Tibial nerve (tissue), 4 donors: ENCODE measurements at places on chromosomes 5 and 9. TPM values are rescaled to one million over a fixed set of nuclear protein-coding genes. Genes with fewer than 3 reads are reported as not detected.

Gene ARHGEF28
- total RNA-seq = 66.0 TPM

Gene ARHGEF37
- 53.0 TPM for total RNA-seq

Gene MACIR
- total RNA-seq = 20.1 TPM

Gene CDX1
- total RNA-seq = 0.22 TPM

Gene SPATA9
- total RNA-seq = not detected

Gene ALDH7A1
- total RNA-seq = 41.0 TPM

DNA sequence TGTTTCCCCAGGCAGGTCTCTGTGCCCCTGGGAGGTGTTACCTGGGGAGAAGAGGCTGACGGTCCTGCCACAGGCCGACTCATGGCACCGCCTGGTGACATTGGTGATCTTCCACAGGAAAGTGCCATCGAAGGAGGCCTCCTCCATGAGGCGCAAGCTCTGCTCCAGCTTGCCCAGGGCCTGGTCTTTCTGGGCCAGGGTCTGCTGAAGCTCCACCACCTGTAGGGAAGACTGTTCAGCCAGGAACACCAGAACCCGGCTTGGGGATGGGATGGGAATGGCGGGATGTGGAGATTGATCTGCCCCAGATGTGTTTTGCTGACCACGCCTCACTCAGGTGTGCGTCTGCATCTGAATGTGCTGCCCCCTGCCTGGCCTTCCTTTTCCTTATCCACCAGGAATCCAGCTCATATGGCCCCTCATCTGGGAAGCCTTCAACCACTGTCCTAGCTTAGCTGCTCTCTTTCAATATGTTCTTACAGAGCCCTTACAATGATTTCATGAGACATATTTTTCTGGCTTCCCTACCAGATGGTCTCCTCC, 15.2 kb downstream of the TRAF1 start:
- no peak overlapping the region for H3K27ac ChIP-seq
- no peak for DNase-seq
- H3K36me3 ChIP-seq = no peaks in the 10 kb centered on the region
- H3K4me3 ChIP-seq = no peak overlapping the region

GRCh38 chr9:76644171-76644570, 120.1 kb upstream of the PCA3 start:
- H3K27ac ChIP-seq = no peak overlapping the region
- no peak overlapping the region for H3K4me3 ChIP-seq
- peaks cover 12% of the 10 kb centered on the region for H3K4me1 ChIP-seq
- H3K27me3 ChIP-seq = no peaks in the 10 kb centered on the region
- H3K36me3 ChIP-seq = peaks cover 3% of the 10 kb centered on the region

DNA sequence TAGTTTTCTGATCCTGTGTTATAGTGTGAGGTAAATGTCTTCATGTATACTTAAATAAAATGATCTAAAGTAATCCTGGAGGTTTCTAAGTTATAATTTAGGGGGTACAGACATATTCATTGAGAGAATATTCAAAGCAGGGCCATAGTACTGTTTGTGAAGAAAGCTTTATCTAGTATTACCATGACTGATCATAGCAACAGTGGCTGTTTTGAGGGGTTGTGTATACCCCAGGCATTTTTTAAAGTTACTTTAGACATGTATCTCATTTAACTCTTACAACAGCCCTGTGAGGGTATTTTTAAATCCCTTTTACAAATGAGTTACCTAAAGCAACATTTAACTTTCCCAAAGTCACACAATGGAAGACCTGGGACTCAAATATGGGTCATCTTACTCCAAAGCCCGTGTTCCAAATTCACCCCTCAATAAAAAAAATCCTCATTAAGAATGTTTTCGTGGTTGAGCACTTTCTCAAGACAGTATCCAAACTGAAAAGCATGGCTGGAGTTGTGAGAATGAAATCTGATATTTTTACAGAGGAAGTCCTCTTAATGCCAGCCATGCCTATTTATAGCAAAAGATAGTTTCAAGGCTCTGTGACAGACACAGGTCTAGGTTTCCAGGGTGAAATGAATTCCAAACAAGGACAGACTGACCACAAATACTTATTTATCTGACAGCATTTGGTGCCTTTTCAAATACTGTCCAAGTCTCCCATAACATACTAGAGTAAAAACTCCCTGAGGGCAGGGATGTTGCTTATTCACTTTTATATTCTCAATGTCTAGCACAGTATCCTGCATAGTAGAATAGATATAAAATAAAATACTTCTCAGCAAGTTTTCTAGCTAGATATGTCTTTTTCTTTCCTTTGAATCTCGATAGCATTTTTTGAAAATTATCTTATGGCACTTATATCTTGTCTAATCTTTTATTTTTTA, 10.4 kb downstream of the STOM start:
- H3K27ac ChIP-seq = no peak overlapping the region
- no peaks in the 10 kb centered on the region for H3K4me1 ChIP-seq
- DNase-seq = no peak
- H3K36me3 ChIP-seq = no peaks in the 10 kb centered on the region
- no peaks in the 10 kb centered on the region for H3K27me3 ChIP-seq

DNA sequence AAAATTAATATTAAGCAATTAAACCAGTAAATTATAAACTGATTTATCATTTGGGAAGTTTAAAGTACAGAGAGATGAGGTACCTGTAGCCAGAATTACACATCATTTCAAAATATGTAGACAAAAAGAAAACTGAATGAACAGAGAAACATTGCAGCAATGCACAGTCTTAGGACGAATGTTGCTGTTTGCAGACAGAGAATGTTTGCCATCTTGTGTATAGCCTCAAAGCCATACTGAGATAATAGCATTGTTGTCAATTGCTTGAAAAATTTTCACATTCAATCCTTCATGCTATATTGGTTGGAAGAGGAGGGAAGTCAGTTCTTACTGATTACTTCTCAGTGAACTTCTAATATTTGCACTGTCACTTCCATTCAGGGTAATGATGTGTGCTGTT, 326.2 kb downstream of the PRR16 start:
- H3K27ac ChIP-seq = no peak overlapping the region
- H3K4me3 ChIP-seq = no peak overlapping the region
- H3K4me1 ChIP-seq = no peaks in the 10 kb centered on the region

GRCh38 chr9:17962747-17963146, 383.9 kb downstream of the SH3GL2 start:
- no peaks in the 10 kb centered on the region for H3K36me3 ChIP-seq
- H3K27me3 ChIP-seq = no peaks in the 10 kb centered on the region
- no peak for DNase-seq

DNA sequence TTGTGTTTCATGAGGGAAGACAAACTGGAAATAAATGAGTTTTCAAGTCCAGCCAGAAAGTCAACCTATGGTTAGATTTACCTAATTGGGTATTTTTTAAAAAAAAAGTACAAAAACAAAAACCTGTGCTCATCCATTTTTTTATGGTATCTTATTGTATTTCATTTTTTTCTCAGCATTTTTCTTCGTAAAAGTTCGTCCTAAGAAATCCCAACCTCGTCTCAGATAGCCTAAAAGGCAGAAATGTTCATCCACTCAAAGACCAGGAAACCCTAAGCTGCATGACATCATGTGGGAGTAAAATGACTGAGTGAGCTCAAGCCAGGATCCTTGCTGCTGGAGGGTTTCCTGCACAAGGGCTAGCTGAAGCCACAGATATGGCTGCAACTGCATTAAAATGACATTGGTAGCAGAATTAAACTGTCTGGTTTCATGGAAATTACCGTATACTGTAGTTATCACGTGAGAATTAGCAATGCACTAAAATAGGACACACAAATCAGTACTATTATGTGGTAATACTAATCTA, 70.4 kb downstream of the NFIB start:
- DNase-seq = no peak
- no peak overlapping the region for H3K4me3 ChIP-seq
- peaks cover 61% of the 10 kb centered on the region for H3K4me1 ChIP-seq
- H3K36me3 ChIP-seq = no peaks in the 10 kb centered on the region
- H3K27me3 ChIP-seq = no peaks in the 10 kb centered on the region
- no peak overlapping the region for H3K27ac ChIP-seq

DNA sequence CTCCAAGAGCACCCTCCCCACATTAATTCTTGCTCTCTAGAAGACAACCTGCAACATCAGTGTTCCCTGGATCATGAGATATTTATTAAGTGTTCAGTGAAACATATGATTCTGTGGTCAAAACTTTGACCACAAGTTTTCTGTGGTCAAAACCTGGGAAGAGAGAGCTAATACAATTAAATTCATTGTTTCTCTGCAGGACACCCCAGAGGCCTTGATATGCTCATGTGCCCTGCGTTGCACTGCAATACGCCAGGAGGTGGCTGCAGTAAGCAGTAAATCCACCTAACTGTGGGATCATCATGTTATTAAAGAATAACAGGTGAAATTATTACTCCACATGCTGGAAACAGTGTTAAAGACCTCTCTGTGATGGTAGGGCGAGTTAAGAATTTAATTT, 109.3 kb upstream of the SPDL1 start:
- no peak overlapping the region for H3K27ac ChIP-seq
- no peak overlapping the region for H3K4me3 ChIP-seq
- DNase-seq = no peak
- no peaks in the 10 kb centered on the region for H3K4me1 ChIP-seq
- no peaks in the 10 kb centered on the region for H3K27me3 ChIP-seq

DNA sequence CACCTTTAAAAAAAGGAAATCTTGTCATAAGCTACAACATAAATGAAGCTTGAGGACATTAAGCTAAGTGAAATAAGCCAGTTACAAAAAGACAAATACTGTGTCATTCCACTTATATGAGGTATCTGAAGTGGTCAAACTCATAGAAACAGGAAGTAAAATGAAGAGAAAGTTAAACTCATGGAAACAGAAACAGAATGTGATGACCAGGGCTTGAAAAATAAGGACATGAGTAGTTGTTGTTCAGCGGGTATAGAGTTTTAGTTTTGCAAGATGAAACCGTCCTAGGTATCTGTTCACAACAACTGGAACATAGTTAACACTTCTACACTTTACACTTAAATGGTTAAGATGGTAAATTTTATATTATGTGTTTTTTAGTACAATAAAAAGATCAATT, 47.8 kb upstream of the SLC1A3 start:
- H3K4me1 ChIP-seq = no peaks in the 10 kb centered on the region
- no peak overlapping the region for H3K27ac ChIP-seq
- H3K4me3 ChIP-seq = no peak overlapping the region
- DNase-seq = no peak
- no peaks in the 10 kb centered on the region for H3K27me3 ChIP-seq

DNA sequence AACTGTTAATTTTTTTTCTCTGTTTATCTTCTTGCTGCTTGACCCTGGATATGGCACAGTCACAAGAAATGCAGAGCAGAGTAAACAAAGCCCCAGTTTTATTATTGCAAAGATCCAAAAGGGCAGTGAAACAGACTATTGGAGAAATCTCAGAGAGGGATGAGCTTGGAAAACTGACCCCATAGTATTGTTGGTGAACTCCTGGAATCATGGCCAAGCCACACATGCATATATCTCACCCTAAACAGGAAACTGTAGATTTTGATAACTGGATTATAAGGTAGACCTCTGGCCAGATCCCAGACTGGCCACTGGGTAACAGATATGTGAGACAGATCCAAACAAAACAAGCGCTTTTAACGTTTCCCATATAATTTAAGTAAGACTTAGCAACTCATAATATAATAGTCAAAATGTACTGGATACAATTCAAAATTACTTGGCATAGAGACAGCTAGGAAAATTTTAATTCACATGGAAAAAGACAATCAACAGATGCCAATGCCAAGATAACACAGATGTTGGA, 263.5 kb upstream of the SEMA6A start:
- no peak for DNase-seq
- H3K27me3 ChIP-seq = no peaks in the 10 kb centered on the region
- H3K4me1 ChIP-seq = no peaks in the 10 kb centered on the region
- no peaks in the 10 kb centered on the region for H3K36me3 ChIP-seq

DNA sequence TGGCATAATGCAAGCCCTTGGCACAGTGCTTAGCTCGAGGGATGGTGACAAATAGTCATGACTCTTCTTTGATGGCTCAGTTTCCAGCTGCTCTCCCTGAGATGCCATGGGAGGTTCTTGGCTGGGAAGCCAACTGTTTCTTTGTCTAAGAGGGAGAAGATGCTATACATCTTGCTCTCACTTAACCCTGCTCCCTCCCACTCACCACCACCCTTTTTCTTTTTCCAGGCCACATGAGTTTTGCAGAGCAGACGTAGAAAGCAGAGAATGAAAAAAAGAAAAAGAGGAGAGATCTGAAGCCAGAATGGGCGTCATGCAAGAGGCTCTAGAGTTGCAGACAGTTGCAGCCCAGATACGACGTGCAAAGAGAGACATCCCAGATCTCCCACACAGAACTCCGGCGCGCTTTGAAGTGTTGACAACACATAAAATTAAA, 160.5 kb downstream of the FGF18 start:
- no peak overlapping the region for H3K27ac ChIP-seq
- no peaks in the 10 kb centered on the region for H3K27me3 ChIP-seq
- no peak for DNase-seq
- H3K4me1 ChIP-seq = peaks cover 3% of the 10 kb centered on the region

DNA sequence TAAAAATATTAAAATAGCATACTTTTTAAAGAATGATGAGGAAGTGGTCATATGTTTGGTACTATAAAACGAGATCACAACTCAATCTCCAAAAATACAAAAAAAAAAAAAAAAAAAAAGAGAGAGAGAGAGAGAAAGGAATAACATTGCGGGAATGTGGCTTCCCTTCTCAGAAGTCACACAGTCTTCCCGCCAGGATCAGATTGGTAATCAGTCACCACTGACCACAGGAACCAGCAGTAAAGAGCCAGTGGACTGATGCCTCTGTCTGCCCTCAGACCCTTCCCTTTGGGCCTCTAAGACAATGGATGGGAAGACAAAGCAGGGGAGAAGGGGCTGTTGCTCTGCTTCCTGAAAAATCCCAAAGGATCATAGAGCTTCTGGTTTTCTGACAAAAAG, 104.9 kb downstream of the KLHL3 start:
- no peaks in the 10 kb centered on the region for H3K27me3 ChIP-seq
- H3K4me1 ChIP-seq = peaks cover 8% of the 10 kb centered on the region
- no peak for DNase-seq
- no peak overlapping the region for H3K4me3 ChIP-seq
- peaks cover 7% of the 10 kb centered on the region for H3K36me3 ChIP-seq
- H3K27ac ChIP-seq = no peak overlapping the region

DNA sequence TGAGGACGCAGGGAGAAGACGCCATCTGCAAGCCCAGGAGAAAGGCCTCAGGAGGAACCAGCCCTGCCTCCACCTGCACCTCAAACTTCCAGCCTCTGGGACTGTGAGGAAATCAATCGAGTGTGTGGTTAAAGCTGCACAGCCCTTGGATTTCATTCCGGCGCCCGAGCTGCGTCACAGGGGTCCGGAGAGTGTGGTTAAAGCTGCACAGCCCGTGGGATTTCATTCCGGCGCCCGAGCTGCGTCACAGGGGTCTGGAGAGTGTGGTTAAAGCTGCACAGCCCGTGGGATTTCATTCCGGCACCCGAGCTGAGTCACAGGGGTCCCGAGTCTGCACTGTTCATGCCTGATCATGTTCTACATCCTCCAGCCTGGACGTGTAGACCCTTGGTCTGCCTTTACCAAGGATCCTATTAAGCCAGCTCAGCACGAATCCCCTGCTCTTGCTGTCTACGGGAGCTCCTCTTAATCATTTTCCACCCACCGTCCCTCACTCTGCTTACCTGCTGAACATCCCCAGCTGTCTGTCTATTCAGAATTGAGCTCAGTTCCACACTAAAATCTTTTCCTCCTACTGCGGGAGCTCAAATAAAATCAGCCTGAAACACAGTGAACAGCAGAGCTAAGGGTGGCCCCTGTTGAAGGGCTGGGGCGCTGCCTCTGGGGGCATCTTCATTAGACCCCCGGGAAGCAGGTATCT, 73.0 kb upstream of the OLFM1 start:
- H3K36me3 ChIP-seq = no peaks in the 10 kb centered on the region
- no peaks in the 10 kb centered on the region for H3K4me1 ChIP-seq
- H3K27me3 ChIP-seq = peaks cover 5% of the 10 kb centered on the region
- no peak overlapping the region for H3K4me3 ChIP-seq
- DNase-seq = no peak
